ENCODE measurements at places on chromosomes 12 and 14.

- no peak for DNase-seq
These were observed 58.4 kb upstream of the SAV1 start for GRCh38 chr14:50726372-50727107.

- DNase-seq: no peak
These were observed 456.2 kb upstream of the MGAT4C start for GRCh38 chr12:86712425-86712843.

GRCh38 chr14:39492267-39492666, 60.0 kb upstream of the FBXO33 start:
- no peak for DNase-seq

- DNase-seq: no peak
These were observed 12.1 kb downstream of the FRMD6 start for GRCh38 chr14:51663783-51664326.

DNA sequence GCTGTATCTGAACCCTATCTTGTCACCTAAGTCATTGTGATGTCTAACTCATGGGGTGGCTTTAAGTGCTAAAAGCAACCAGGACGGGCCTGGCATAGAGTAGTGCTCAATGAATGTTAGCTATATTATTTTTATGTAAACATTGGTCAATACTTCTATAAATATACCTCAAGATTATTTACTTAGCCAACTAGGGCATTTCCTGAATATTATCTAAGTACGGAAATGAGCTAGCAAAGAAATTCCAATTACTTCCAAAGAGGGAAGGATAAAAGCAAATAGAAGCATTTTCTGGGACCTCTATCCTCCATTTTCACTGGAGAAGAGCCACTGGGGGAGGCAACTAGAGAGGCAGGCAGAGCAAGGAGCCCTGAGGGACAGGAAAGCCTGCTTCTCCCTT, 20.6 kb downstream of the CCDC92 start:
- DNase-seq: no peak

GRCh38 chr12:11710431-11710830, 61.0 kb downstream of the ETV6 start:
- no peak for DNase-seq

GRCh38 chr12:131620520-131620919, 90.4 kb upstream of the SFSWAP start:
- DNase-seq: no peak

- no peak for DNase-seq
These were observed 90.4 kb downstream of the CRACR2A start for GRCh38 chr12:3662521-3662921.

DNA sequence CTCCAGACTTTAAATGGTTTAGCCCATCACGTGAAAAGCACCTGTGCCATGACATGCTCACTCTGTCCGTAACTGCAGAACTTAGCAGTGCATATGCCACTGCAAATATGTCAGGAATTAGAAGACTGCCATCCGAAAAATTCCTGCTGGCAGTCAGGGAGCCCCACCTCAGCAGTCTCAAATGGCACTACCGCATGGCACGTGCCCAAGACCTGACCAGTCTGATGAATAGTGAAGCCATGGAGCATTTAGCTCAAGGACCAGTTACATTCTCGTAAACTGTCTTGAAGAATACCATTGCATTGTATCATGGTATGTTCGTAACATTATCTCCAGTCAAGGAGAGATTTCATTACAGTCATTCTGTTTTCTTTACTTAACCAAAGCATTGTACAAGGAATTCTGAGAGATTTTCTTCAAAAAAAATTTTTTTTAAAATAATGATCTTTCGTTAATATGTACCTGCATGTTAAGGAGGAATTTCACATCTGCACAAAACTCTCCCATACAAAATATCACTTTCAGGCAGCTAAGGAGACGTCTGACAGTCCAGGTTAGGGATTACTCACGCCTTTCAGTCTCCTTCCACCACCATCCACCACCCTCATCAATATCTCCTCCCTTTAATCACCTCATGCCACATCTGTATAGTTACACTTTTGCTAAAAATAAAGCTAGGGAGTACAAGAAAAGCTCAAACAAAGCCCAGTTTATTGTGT, 138.5 kb downstream of the ANO2 start:
- DNase-seq: no peak

DNA sequence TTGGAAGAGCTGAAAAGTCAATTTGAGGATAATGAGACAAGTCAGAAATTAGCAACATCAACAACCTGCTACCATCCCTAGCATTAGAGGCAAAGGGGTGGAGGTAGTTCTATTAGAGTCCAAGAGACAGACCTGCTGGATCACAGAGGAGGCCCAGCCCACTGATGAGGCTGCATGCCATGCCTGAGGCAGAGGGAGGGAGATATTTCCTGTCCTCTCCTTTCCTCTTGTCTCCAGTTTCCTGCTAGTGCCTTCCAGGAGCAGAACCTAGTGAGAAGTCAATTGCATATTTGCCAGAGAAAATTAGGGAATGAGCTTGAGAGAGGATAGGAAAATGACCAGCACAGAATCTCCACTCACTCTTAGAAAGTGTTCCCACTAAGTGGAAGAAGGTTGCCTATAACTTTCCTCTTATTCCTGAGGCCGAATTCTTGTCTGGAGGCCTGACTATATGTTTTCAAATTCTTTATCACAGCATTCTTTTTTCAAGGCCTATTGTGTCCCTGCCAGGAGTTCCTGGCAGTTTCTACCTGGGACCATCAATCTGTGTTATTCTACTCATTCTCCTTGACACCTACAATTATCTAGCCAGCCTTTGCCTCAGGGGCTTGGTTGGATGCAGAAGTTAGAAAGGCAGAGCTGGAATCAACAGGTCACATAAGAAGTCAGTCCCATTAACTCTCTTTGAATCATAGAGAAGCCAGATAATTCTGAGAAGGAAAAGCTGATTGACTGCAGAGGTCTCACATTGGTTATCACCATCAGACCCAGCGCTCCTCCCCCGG, 121.9 kb downstream of the EMP1 start:
- DNase-seq: no peak

DNA sequence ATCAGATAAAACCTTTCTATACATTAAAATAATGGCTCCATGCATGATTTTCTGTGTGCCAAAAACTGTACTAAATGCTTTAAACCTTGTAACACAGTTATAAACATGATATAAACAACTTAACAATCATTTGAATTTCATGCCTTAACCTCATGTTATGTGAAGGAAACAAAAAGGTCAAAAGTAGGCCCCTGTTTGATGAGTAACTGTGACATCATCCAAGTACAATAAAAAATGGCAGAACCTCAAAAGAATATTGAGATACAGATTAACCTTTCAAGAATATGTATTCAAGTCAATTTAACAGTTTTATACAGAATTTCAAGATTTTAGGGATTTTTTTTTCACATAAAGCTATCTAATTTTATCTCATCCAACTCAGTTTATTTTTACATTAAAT, 310.7 kb upstream of the DCN start:
- no peak for DNase-seq

GRCh38 chr14:106318700-106319099, 792.3 kb downstream of the TMEM121 start:
- no peak for DNase-seq

GRCh38 chr12:90729736-90730135, 225.2 kb downstream of the CCER1 start:
- no peak for DNase-seq

DNA sequence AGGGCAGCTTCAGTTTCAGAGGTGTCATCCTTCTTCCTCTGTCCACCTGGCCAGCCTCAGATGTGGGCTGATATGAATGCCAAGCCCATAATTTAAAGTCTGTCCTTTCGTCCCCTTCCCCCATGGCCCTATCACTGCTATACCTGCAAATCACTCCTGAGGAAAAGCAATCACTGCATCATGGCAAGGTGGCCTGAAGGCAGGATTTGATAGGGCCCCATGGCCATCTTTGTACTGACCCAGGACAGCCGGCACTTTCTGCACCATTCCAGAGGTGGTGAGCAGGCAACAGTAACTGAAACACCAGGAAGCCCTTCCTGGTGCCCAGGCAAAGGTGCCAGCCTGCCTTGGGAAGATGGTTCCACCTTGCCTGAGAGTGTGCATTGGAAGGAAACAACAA, 60.8 kb downstream of the ANO2 start:
- DNase-seq: no peak

GRCh38 chr14:76267322-76268046, 108.5 kb upstream of the ESRRB start:
- DNase-seq: peak; percentile 11

GRCh38 chr14:37328673-37329072, 130.9 kb downstream of the MIPOL1 start:
- DNase-seq: no peak

DNA sequence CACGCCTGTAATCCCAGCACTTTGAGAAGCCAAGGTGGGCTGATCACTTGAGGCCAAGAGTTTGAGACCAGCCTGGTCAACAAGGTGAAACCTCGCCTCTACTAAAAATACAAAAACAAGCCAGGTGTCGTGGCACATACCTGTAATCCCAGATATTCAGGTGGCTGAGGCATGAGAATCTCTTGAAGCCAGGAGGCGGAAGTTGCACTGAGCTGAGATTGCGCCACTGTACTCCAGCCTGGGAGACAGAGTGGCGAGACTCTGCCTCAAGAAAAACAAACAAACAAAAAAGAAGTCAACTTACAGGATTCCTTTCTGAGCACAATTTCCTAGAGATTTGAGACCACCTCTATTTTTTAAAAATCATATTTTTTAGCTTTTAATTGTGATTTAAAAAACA, 45.3 kb downstream of the DGLUCY start:
- no peak for DNase-seq

- DNase-seq: no peak
These were observed 80.0 kb upstream of the STAC3 start for GRCh38 chr12:57330992-57331391.

DNA sequence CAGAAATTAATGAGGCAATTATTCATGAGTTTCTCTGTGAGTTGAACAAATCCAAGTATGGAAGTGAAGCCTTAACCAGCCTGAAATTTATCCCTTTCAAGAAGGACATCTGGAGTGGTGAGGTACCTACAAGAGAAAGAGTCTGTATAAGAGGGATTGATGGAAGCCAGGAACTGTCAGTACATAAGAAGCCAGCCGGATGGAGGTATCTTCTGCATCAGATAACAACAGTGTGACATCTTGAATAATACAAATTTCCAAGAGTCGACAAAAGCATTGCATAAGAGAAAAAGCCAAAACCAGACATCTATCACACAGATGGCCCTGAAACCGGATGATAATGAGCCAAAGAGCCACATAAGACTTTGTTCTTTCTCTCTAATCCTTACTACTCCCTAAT, 781.2 kb downstream of the FLRT2 start:
- DNase-seq: no peak

DNA sequence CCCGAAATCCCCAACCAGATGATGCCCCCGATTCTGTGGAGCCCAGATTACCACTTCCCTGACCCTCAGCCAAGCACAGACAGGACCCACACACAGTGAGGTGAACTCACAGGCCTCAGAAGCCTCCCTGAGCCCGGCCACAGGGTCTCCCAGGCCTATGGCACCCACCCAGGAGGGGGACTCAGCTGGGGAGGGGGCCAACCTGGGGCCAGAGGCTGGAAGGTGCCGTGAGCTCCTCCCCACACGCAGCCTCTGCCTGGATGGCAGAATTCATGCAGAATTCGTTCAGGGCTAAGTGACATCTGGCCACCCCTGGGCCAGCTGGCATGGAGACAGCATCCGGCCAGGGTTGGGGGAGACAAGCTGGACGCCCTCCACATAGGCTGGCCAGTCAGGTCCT, 11.8 kb downstream of the TMEM179 start:
- DNase-seq: no peak

DNA sequence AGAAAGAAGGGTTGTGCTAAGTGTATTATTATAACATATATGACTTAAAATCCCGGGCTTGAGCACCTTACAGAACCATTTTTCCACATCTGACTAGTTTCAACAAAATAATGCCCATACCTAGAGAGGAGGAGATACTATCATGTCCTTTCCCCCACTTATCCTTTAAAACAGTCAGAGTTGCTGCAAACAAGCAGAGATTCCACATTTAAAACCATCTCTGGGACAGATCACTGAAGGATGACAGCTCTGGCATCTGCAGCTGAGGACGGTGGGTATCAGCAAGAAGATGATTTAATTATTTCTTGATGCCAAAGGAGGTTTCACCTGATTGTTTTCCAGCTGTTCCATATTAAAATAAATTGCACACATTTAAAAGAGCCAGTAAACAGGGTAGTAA, 328.0 kb upstream of the TMTC1 start:
- no peak for DNase-seq

DNA sequence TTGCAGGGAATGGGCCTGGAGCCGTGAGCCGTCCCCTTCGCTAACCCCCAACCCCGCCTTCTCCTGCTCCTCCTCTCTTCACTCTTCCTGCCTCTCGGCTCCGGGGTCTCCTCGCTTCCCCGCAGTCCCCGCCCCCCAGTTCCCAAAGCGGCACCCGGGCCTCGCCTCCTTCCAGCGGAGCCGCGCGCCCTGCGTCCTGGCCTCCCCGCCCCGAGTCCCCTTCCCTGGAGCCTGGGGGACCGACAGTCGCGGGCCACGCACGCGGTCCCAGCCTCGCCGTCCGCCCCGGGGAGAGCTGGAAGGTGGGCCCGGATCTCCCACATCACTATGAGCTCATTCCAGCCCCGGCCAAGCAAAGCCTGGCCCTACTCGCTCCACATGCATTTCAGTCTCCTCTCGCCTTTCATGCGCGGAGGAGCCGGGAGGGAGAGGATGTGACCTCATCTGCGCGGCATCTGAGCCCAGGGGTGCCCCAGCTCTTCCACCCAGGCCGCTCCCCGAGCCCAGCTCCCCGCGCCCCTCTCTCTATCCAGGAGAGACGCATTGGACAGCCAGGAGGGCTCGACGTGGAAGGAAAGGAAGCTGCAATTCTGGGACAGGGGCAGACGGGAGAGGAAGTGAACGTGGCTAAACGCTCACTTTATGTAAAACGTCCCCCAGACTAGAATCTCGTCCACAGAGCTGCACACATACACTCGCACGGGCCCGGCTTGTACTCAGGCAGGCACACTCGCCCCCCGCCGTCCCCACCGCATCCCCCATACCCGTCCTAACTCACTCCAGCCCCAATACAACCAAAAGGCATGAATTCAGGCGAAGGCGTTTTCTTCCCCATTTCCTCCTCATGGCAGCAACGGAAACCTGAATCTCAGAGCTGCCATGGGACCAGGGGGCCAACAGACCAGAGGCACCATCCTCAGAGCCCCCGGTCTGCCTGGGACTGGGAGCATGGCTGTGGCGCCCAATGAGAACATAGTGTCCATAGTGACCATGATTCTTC, 108.7 kb upstream of the CCND2 start:
- no peak for DNase-seq

GRCh38 chr12:1795221-1795784, 25.1 kb upstream of the LRTM2 start:
- no peak for DNase-seq

DNA sequence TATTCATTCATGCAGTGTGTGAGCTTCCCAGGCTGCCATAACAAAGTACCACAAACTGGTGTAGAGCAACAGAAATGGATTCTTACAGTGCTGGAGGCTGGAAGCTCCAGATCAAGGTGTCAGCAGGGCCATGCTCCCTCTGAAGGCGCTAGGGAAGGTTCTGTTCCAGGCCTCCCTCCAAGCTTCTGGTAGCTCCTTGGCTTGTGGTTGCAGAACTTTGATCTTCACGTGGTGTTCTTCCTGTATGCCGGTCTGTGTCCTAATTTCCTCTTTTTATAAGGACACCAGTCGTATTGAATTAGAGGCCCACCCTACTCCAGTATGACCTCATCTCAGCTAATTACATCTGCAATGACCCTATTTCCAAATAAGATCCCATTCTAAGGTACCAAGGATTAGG, 3.1 kb downstream of the OTUB2 start:
- DNase-seq: no peak
